Neural progenitor cell (in vitro differentiated cells): ENCODE measurements at places on chromosomes 12 and 14. TPM values are rescaled to one million over a fixed set of nuclear protein-coding genes. Genes with fewer than 3 reads are reported as not detected.

LRP6 gene
- 61.6 and 68.0 TPM in 2 replicates for total RNA-seq

- H3K27me3 ChIP-seq, result no peaks in the 10 kb centered on the region
- no peaks in the 10 kb centered on the region for H3K4me1 ChIP-seq
- H3K4me3 ChIP-seq, result no peak overlapping the region
- no peak for DNase-seq
- H3K27ac ChIP-seq, result no peak overlapping the region
Measured at GRCh38 chr12:76706761-76707160, 57.2 kb upstream of the ZDHHC17 start.

DNA sequence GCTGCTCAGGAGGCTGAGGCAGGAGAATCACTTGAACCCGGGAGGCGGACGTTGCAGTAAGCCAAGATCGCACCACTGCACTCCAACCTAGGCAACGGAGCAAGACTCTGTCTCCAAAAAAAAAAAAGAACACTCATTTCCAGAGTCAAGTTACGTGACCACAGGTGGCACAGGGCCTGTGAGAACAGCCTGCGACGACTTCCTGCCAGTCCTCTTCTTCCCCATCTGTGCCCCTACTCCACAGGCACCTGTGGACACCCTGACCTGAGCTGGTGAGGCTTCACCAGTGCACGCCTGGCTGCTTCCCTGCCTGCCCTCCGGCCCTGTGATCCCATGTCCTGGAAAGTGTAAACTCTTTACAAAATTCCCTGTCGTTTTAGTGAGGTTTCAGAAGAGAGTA lies 77.7 kb downstream of the PPP2R5C start:
- no peaks in the 10 kb centered on the region for H3K27me3 ChIP-seq
- no peak for DNase-seq
- H3K4me3 ChIP-seq, result no peak overlapping the region
- H3K36me3 ChIP-seq, result no peaks in the 10 kb centered on the region

DNA sequence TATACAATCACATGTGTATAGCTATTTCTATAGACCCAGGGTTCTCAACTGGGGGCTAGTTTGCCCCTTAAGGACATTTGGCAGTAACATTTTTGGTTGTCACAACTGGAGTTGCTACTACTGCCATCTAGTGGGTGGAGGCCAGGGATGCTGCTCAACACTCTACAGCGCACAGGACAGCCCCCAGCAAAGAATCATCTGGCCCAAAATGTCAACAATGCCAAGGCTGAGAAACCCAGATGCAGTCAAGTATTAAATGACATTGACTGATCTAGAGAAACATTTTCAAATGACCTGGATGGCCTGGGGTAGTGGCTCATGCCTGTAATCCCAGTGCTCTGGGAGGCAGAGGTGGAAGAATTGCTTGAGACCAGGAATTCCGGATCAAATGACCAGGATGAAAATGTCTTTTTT lies 5.8 kb downstream of the WSB2 start:
- no peaks in the 10 kb centered on the region for H3K27me3 ChIP-seq
- peaks cover 4% of the 10 kb centered on the region for H3K36me3 ChIP-seq
- H3K4me1 ChIP-seq, result no peaks in the 10 kb centered on the region
- H3K4me3 ChIP-seq, result no peak overlapping the region
- peak; percentile 61 for DNase-seq

DNA sequence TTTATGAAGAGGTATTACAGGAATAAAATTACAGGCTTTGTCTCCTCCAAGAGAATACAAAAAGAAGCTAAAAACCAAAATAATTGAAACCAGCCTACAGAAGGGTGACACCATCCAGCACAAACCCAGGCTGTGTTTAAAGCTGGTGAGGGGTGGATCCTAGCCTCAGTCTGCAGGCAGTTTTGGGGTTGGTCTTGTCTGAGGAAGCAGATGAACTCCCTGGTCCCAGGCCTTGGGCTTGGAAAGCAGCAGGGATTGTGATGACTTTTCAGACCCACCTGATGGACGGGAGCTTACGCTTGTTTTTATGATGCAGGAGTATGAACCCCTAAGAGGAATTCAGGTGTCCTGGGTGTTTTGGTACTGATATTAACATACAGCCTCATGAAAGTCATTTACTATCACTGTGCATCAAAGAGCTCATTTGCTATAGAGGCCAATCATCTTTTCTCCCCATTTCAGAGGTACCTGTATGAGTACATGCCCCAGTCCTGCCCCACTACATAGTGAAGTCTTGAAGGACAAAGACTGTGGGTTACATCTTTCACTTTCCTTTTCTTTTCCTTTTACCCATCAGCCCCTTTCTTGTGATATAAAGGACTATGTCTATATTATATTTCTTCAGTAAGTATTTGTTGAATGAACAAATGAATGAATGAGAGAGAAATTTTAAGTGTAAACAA lies 18.1 kb downstream of the PRICKLE1 start:
- peaks cover 4% of the 10 kb centered on the region for H3K4me1 ChIP-seq
- no peaks in the 10 kb centered on the region for H3K36me3 ChIP-seq
- no peak overlapping the region for H3K27ac ChIP-seq
- H3K27me3 ChIP-seq, result no peaks in the 10 kb centered on the region
- DNase-seq, result no peak
- no peak overlapping the region for H3K4me3 ChIP-seq

TAS2R9 gene
- not detected in 2 replicates for total RNA-seq

TSHR gene
- not detected in 2 replicates for total RNA-seq

GRCh38 chr12:1886396-1887008 lies 31.9 kb downstream of the CACNA2D4 start:
- no peaks in the 10 kb centered on the region for H3K36me3 ChIP-seq
- no peaks in the 10 kb centered on the region for H3K27me3 ChIP-seq
- H3K27ac ChIP-seq, result no peak overlapping the region
- DNase-seq, result no peak
- H3K4me3 ChIP-seq, result no peak overlapping the region

CBLN3 gene
- total RNA-seq, result 0.25 TPM in 1 of 2 replicates, not detected in the other

GRCh38 chr12:72647139-72647538 lies 375.0 kb downstream of the TRHDE start:
- no peaks in the 10 kb centered on the region for H3K4me1 ChIP-seq
- DNase-seq, result no peak
- no peak overlapping the region for H3K4me3 ChIP-seq

FITM1 gene
- total RNA-seq, result 0.77 and 1.2 TPM in 2 replicates

- peaks cover 7% of the 10 kb centered on the region for H3K27me3 ChIP-seq
- H3K36me3 ChIP-seq, result no peaks in the 10 kb centered on the region
- H3K4me3 ChIP-seq, result no peak overlapping the region
- no peak for DNase-seq
- no peak overlapping the region for H3K27ac ChIP-seq
Measured at GRCh38 chr12:49909356-49909755, 5.7 kb upstream of the FAIM2 start.

ACSM4 gene
- total RNA-seq, result not detected in 2 replicates

- H3K36me3 ChIP-seq, result no peaks in the 10 kb centered on the region
- H3K4me1 ChIP-seq, result peaks cover 4% of the 10 kb centered on the region
- H3K27ac ChIP-seq, result no peak overlapping the region
- H3K27me3 ChIP-seq, result no peaks in the 10 kb centered on the region
Measured at GRCh38 chr12:130491421-130492357, 154.0 kb downstream of the PIWIL1 start.

- H3K27me3 ChIP-seq, result no peaks in the 10 kb centered on the region
- H3K4me3 ChIP-seq, result peak overlapping the region; percentile 49
- peak; percentile 30 for DNase-seq
- H3K27ac ChIP-seq, result no peak overlapping the region
Measured at GRCh38 chr12:120290609-120291305, 946 bp downstream of the RNU4-2 start.

- H3K4me3 ChIP-seq, result no peak overlapping the region
- no peak overlapping the region for H3K27ac ChIP-seq
- DNase-seq, result no peak
Measured at GRCh38 chr12:93387780-93388179, 10.1 kb downstream of the NUDT4 start.

DNA sequence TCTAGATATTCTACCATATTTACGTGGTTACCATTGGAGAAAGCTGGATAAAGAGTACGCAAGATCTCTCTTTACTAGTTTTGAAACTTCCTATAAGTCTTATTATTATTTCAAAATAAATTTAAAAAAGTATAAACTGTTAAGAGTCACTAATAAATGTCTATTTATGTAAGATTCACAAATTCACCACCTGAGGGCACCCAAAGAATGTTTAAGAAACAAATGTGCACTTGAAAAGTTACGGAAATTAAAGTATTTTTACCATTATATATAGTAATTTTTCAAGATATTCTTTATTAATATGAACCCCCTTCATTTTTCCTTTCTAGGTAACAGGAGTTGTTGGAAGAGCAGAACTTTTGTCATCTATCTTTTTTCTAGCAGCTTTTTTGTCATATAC lies 11.9 kb downstream of the TMTC3 start:
- H3K27me3 ChIP-seq, result no peaks in the 10 kb centered on the region
- H3K4me3 ChIP-seq, result no peak overlapping the region
- peak; percentile 9 for DNase-seq
- no peaks in the 10 kb centered on the region for H3K36me3 ChIP-seq
- peaks cover 3% of the 10 kb centered on the region for H3K4me1 ChIP-seq

GRCh38 chr14:71815110-71815509 lies 117.1 kb upstream of the RGS6 start:
- H3K36me3 ChIP-seq, result no peaks in the 10 kb centered on the region
- no peak overlapping the region for H3K4me3 ChIP-seq
- DNase-seq, result no peak
- no peaks in the 10 kb centered on the region for H3K4me1 ChIP-seq

GRCh38 chr14:41749429-41749828 lies 142.8 kb downstream of the LRFN5 start:
- H3K36me3 ChIP-seq, result no peaks in the 10 kb centered on the region
- no peaks in the 10 kb centered on the region for H3K27me3 ChIP-seq
- no peak for DNase-seq
- no peaks in the 10 kb centered on the region for H3K4me1 ChIP-seq
- H3K27ac ChIP-seq, result no peak overlapping the region

DNA sequence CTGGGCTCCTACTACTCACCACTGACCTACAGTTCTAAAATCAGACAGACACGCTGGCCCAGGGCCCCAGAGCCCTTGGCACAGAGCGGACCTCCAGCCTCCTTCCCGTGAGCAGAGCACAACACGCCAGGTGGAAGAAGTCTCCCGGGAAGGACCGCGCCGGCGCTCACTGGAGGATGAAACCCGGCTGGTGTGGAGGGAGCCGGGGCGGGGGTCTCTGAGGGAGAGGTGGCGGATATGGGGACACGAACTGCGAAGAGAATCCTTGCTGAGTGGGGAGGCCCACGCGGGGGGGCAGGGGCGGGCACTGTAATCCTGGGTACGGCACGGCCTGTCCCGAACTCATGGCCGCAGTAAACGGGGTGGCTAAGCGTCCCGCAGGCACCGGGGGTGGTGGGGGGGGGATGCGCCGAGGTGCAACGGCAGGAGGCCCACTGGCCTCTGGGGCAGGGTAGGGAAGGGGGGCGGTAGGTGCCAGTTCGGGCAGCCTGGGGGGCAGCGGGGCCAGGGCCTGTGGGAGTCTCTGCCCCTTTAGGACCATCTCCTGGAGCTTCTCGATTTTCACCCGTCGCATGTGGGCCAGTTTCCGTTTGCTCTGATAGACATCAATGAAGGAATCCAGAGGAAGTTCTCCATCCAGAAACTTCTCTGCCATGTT lies 28.8 kb downstream of the VPS37B start:
- no peaks in the 10 kb centered on the region for H3K36me3 ChIP-seq
- H3K27me3 ChIP-seq, result peaks cover 51% of the 10 kb centered on the region
- no peak for DNase-seq

DNA sequence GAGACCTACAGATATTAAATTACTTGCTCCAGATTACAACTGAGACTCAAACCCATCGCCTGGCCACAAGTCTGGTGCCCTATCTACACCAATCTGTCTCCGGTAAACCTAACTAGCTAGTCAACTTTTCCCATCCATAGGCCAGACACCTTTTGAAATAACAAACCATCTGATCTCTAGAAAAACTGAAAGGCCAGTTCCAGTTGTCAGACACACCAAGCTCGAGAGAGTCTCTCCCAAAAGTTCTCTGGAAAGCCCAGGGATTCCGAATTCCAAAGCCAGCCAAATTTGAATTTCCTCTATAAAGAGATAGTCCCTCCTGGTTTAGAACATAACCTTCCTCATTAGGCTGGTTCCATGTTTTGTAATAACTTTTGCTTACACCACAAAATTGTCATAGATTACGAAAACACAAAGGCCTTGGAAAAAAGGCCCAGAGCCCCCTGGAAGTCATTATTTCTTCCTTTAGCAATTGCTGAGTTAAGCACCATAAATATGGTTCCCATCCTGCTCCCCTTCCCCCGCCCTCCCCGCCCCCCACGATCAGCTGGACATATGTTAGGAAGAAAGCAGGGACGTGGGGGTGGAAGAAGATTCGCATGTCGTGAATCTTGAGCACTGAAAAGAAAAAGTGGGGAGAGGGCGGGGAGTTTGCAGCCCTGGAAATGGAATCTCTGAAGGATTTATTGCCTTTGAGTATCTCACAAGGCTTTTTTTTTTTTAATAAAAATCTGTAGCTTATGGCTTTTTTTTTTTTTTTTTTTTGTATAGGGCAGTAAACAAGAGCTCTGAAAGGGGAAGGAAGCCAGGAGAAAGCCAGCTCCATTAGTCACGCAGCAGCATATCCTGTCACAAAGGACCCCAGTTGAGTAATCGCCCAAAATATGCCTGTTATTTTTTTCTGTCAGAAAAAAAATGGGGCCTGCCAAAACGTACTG lies 110.4 kb downstream of the ZFP36L1 start:
- no peak for DNase-seq
- H3K4me3 ChIP-seq, result no peak overlapping the region
- no peaks in the 10 kb centered on the region for H3K27me3 ChIP-seq
- no peak overlapping the region for H3K27ac ChIP-seq

DNA sequence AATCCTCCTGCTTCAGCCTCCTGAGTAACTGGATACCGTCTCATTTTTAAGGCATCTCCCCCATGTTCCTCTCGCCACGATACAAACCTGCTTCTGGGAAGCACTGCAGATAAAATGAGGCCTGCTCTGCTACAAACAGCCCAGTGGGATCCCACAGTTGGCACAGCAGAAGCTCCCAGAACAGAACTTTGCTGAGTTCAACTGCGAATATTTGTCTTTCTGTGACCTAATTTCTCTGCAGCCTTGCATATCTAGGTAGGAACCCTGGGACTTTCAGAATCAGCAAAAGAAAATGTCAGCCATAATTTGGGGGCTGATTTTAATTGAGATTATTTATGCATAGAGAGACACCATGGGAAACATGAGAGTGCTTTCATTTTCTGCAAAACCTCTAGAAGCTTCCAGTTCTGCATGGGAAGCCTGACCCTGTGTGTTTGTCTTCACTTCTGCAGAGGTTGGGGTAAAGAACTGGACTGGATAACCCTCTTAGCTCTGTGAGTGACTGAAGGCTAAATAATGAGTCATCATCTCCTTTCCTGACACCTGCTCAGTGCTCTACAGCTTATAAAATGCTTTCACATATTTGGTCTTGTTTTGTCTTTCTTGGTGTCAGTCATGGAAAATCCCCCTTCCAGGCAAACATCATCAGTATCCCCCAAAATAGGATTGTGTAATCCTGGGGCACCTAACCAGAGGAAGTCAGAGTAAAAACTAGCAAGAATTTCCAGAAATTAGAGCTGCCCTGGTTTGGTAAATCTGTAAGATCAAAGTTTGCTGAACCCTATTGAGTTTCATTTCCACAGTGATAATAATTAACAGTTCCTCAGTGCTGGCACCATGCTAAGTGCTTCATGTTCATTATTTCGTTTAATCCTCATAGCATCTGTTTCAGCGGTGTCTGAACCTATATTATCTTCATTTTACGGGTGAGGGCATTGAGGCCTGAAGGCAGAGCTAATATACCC lies 185.8 kb downstream of the SLC15A4 start:
- DNase-seq, result no peak
- H3K27ac ChIP-seq, result no peak overlapping the region
- H3K4me3 ChIP-seq, result no peak overlapping the region
- no peaks in the 10 kb centered on the region for H3K36me3 ChIP-seq
- H3K27me3 ChIP-seq, result no peaks in the 10 kb centered on the region
